ENCODE measurements at places on chromosomes 7 and 10.

GRCh38 chr10:115082506-115082905 lies 10.7 kb upstream of the ATRNL1 start:
- DNase-seq: no peak

DNA sequence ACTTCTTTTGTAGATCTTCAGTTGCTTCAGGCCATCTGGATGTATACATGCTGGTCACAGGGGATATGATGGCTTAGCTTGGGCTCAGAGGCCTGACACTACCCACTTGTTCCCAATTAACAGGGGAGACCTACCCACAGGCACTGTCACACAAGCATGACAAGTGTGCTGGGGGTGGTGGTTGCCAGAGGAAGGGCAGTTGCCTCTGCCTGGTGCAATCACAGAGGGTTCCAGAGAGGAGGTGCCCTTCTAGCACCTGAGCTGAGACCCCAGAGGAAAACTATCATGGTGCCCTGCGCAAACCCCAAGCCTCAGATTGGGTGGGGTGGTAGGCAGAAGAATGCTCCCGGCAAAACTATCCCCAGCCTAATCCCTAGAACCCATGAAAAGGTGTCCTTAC lies 65.6 kb upstream of the NANOS1 start:
- no peak for DNase-seq

- no peak for DNase-seq
Measured at GRCh38 chr10:97464226-97464625, 18.3 kb downstream of the ZDHHC16 start.

GRCh38 chr10:97018251-97019212 lies 167.2 kb downstream of the SLIT1 start:
- no peak for DNase-seq

DNA sequence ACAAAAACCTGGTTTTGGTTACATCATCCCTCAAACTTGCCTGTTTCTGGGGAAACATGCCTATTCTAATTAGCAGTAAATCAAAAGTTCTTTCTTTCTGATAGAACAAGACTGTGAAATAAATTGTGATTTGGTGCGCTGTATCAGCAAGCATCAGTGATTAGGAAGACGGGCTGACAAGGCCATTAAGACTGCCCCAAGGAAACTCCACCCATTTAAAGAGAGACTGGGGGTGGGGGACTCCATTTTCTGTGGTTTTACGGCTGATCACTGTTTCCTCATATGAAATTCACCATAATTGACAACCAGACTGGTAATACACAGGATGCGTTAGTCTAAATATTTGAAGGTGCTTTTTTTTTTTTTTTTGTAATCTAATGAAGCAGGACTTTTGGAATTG lies 68.7 kb downstream of the MBL2 start:
- DNase-seq: no peak

Measured in NCI-H2081 (cell line).